ENCODE measurements at places on chromosomes 1 and 21.

GRCh38 chr1:69312055-69312732, 255.5 kb upstream of the LRRC7 start:
- DNase-seq: no peak

- DNase-seq: no peak
These were observed 26.9 kb downstream of the OR6Y1 start for GRCh38 chr1:158527190-158527815.

GRCh38 chr1:182674346-182675246, 9.8 kb downstream of the RGS8 start:
- peak; percentile 23 for DNase-seq

GRCh38 chr1:29453502-29454240, 217.3 kb downstream of the PTPRU start:
- DNase-seq: peak; percentile 29

DNA sequence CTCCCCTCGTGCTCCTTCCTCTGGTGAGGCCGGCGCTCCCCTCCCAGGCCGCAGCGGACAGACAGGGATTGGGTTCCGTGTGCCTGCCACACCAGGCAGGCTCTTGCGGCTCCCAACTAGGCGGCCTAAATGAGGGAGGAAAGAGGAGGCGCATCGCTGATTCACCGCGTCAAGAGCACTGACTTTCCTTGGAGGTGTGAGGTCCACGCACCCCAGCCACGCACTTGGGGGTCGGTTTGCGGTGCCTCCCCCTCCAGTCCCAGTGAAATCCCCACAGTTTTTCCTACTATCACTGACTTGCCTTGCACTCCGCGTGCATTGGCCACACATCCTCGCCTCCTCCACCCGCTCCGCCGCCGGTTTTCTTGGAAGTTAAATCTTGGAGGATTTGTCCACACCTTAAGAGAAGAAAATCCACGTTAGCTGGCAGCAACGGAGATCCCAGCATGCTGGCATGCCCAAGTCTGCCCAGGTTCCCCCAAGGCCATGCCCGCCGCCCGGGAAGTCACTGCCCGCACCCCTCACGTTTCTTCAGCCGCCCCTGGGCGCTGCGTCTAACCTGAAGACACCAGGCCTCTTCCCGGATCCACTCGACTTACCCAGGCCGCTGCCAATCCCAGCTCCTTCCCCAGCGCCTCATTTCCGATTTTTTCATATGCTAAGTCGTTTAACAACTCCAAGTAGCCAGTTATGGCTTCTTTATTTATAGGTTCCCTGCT, 1.1 kb upstream of the FOXD3 start:
- DNase-seq: no peak

GRCh38 chr1:160539990-160540858, 17.2 kb upstream of the SLAMF6 start:
- DNase-seq: no peak

- DNase-seq: no peak
These were observed 33.0 kb downstream of the HHAT start for GRCh38 chr1:210361665-210362064.

DNA sequence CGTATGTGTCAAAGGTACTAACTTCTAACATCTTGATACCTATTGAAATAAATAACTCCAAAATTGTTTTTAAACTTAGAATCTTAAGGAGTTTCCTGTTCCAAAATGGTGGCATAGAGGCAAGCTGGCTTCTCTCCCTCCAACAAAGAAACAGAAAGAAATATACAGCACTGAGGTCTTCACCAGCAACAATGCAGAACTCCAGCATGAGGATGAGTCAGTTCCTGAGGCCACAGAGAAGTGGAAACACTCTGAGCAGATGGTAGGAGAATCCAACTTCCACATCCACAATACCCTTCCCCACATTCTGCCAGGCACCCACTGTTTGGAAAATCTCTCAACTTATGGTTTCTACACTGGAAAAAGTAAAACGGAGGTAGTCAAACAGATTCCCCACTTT, 12.2 kb upstream of the PPIH start:
- no peak for DNase-seq

- DNase-seq: no peak
These were observed 16.7 kb upstream of the ATP1B1 start for GRCh38 chr1:169089776-169090175.

DNA sequence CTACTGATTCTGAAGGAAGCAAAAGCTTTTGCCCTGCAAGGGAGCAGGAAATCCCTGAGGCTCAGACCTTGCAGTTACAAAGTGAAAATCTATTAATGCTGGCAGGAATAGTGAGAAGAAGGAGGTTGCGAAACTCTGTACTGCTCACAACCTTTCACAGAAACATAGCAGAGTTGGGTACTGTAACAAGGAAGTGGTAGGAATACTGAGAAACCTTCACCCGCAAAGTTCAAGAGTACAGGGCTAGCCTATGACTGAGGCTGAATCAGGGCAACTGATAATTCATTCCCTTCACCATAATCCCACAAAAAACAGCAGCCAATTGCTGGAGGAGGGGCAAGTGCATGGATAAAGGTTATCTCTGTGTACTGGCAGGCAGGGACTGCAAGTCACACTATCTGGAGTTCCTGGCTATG, 23.9 kb upstream of the KCTD3 start:
- DNase-seq: no peak

All from fibroblast of the conjunctiva (primary cell).